ENCODE measurements at places on chromosomes 5 and 9.

DNA sequence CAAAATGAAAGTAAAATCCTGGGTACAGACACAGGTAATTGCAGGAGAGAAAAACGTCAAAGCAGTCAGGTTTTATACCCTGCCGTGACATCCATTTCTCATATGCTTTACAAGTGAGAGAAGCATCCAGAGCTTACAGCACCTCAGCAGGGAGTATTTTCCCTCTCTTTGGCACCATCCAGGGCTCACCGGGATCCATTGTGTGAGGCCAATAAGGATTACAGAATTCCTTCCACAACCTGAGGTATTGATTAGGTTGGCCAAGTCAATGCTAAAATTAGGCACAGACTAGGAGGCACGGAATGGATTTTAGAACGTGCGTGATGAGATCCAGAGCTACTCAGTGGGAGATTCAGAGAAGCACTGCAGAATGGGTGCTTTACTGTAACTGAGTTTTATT is 296.6 kb downstream of the FBXL7 start:
- no peak for DNase-seq

DNA sequence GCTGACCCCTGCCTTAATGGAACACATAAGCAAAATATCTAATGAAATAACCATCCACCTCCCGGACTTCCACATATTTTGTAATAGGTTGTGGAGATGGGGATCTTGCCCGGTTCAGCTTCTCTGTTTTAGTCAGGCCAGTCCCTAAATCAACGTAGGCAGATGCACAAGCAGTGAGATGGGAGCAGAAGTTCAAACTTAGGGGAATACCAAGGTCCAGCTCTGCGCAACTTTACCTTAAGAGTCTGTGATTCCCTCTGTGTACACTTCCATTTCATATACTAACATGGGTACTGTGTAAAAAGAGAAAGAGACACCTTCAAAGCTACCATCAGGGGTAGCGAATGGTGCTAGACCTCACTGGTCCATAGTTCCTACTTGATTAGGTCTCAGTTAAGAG is 110.9 kb downstream of the NTRK2 start:
- no peak for DNase-seq

DNA sequence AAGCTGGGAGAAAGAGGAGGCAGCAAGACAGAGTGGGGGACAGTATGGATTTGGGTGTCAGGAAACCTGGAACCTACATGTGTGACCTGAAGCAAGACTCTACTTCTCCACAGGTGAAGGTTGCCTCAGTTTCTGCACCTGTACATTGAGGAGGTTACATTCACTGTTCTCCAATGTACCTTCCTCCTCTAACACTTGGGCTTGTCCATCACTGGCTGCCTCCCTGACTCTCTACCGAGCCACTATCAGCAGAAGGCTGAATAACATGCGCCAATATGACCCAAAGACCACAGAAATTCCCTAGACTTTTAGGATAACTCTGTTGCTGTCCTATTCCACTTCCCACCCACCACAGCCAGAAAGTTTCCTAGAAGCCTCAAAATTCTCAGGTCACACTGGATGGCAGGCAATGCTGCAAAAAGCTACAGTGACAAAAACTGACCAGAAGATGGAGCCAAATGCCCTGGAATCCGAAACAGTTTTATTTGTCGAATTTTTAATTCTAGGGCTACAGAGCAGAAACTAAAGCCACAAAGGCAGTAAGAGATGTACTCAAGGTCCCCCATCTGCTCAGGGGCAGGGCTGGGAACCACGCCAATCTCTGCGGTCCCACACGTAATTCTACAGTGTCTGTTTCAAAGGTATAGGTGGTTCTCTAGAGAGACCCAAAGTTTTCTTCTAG is 64.4 kb downstream of the FAM114A2 start:
- DNase-seq: no peak

DNA sequence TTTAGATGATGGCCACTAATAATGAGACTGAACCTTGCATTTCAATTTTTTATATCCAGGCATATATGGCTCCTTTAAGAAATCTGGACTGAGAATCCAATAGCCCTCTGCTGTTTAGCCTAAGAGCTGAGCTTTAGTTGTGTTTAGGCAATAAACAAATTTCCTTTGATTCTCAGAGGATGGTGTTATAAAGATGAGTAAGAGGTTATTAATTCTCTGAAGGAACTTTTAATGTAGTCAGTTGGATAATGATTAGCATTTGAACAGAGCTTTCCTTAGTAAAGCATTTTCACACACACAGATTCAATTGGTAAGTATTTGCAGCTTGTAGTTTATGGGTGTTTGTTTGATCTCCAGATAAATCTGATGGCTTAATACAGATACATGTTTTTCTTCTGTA is 149.6 kb downstream of the PRR16 start:
- DNase-seq: no peak

DNA sequence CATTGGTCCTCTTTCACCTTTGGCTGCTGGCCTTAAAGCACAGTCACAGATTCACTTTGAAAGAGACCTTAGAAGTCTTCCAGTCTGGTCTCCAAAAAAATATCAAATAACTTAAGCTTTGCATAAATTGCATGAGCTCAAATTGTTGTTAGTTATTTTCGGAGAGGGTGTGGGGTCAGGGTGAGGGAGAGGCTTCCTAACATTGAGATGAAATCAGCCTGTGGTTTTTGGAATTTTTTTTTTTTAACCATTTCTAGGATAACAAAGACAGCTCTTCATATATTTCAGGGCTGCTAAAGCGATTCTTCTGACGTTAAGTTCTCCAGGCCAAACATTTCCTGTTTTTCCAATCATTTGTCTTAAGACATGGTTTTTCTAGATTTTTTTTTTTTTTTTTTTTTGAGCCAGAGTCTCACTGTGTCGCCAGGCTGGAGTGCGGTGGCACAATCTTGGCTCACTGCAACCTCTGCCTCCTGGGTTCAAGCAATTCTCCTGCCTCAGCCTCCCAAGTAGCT is 4.5 kb downstream of the OCLN start:
- DNase-seq: no peak

GRCh38 chr9:116717150-116717549 is 30.0 kb downstream of the TRIM32 start:
- DNase-seq: no peak

DNA sequence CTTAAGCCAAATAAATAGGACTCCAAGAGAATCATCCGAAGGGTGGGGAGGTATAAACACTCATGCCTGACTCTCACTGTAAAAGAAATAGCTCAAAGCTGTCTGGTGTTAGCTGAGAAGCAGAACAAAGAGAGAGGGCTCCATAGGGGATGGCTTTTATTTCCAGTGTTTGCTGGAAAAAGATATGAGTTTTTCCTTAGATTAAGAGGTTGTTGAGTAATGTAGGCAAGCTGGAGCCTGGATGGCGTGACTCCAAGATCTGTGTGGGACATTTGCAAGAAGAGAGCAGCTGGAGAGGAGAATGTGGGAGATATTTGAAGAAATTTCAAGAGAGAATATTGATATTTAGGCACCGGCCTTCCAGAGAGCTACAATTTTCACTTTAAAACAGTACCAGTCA is 793.7 kb upstream of the RGMB start:
- DNase-seq: no peak

- DNase-seq: no peak
Measured at GRCh38 chr9:37144762-37145161, 24.4 kb downstream of the ZCCHC7 start.

DNA sequence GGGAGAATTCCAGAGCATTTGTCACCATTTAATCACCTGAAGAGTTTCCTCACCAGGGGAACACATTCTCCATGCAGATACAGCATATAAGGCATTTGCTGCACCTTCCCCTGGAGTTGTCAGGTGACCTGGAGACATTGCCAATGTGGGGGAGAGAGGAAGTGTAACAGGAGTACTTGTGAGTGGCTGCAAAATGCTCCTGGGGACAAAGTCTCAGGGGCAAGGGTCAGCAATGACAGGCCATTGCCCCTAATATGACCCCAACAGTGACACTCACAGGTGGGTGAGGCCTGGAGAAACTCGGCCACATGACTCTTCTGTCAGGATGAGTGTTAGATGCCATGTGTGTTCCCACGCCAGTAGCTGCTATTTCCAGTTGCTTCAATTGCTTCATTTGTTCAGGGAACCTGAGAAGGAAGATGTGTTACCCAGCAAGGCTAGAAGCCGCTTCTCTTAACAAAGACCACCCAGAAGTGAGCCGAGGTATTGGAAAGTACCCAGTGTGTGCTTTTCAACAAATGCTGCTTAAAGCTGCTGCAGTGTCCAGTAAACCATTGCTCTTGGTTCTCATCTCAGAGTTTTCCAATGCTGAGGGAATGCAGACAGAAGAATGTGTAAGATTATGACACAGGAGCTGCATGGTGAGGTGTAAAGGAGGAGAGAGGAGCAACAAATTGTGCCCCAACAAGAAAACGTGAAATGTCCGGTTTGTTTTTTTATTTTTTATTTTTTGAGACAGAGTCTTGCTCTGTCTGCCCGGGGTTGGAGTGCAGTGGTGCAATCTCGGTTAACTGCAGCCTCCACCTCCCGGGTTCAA is 128.2 kb upstream of the SLC44A1 start:
- DNase-seq: no peak

DNA sequence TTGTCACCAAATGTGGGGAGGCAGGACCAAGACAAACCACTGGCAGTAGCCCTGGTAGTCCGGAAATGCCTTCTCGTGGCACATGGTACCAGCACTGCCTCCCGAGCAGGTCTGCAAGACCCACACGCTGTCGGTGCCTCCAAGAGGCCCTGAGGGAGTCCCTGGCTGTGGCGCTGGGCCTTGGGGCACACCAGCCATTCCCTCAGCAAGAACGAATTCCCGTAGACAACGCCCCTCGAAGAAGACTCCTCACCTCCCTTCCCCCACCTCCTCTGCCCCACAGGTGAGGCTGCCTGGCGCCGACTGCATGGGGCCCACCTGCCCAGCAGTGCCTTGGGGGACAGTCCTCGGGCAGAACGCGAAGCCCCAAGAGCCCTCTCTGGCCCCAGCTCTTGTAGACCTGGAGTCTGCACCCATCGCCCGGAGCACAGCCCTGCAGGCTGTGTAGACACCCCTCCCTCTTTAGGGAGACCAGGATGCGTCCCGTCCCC is 56.0 kb downstream of the EXD3 start:
- no peak for DNase-seq

GRCh38 chr9:87850391-87850790 is 32.3 kb upstream of the SPATA31E1 start:
- DNase-seq: no peak

DNA sequence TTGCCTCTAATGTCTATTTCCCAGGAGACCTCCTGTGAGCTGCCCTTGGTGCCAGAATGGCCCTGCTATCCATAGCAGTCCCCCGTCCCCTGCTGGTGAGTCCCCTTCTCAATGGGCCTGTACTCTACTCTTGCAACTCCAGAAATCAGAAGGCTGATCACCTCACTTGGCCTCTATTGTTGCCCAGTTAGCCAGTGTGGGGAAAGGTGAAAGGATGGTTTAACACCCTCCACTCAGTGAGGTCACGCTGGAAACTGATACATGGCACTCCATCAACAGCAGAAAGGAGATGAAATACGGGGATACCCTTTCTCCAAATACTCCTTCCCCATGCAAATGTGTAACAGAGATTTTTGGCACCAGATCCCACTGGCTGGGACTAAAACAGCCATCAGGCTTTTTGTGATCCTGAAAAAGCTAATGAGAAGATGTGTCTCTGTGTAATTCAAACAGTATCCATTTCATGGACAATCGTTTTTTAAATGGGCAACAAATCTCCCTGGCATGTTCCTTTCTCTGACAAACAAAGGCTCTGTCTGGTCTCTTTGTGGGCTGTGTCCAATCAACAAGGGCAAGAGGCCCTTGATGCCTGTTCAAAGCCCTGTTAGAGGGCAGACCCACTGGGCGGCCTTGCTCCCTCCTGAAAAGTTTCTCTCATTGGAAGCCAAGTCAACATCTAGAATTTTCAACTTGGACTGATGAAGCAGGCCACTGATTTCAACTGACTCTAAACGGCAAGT is 343.7 kb downstream of the SPOCK1 start:
- no peak for DNase-seq

DNA sequence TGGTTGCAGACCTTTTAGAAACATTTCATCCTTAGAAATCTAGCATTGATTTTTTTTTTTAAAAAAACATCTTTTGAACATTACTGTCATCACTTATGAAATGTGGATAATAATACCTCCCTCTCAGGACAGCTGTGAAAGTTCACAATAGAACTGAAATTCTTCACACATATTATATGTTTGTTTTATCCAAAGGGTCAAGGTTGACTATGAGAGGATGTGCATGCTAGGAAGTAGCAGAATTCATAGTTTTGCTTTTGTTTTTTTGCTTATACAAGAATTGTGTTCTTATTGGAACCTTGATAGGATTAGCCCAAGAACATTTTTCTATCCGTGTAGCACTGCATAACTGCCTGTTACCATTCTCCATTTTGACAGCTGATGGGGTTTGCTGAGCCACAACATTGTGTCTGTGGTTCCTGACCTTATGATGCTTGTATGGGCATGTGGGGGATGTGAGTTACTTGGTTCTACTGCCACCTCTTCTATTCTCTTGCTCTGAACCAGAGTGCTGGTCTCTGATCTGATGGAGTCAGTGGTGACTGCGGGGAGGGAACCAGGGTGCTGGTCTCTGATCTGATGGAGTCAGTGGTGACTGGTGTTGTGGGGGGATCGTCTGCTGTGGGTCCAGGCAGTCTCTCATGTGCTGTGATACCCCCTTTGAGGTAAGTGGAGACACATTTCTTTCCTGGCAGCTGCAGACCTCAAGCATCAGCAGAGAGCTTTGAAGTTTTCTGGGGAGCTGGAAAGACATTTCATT is 27.1 kb upstream of the ACTBL2 start:
- no peak for DNase-seq

- no peak for DNase-seq
Measured at GRCh38 chr9:3906437-3907213, 380.8 kb upstream of the RFX3 start.

DNA sequence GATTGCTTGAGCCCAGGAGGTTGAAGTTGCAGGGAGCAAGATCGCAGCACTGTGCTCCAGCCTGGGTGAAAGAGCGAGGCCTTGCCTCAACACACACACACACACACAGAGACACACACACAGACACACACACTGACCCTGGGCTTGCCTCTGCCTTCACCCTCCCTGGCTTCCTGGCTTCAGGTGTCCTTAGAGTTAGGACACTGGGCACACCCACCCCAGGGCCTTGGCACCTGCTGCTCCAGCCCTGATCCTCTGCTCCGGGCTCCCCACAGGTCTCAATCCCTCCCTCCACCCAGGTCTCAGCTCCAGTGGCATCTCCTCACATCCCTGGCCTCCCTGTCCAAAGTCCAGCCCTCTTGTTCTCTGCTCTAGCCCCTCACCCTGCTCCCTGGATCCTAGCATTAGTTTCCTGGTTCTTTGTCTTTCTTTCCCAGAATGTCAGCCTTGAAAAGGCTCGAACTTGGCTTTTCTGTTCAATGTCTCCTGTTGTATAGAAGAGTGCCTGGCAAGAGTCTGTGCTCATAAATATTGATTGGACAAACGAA is 212.9 kb downstream of the C9orf50 start:
- no peak for DNase-seq

GRCh38 chr5:180521591-180521990 is 27.4 kb downstream of the CNOT6 start:
- no peak for DNase-seq

GRCh38 chr9:22105005-22105722 is 96.1 kb upstream of the CDKN2B start:
- DNase-seq: no peak

GRCh38 chr5:53260446-53260845 is 150.9 kb upstream of the MOCS2 start:
- DNase-seq: no peak

GRCh38 chr5:88875341-88876234 is 7.4 kb downstream of the MEF2C start:
- DNase-seq: no peak

Measured in anterior cingulate cortex (tissue), 58 donors.